Endothelial cell (in vitro differentiated cells): ENCODE measurements at places on chromosomes 11 and 22.

DNA sequence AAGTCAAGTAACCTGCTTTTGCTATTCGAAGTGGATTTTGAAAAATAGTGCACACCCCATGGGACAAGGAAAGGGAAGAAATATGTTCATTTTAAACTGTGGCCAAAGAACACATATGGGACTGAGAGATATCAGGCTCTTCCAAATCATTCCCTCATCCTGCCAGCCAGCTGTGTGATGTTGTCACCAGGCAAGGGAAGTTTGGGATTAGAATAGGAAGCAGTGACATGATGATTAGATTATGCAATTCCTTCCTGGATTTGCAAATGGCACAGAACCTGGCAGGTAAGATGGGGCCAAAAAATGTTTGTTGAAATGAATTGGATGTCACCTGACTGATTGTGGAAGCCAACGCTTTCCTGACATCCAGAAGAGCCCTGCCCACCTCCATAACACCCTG, 4.9 kb upstream of the SCN3B start:
- DNase-seq = no peak

GRCh38 chr11:10503777-10504480, 37.1 kb downstream of the RNF141 start:
- DNase-seq = no peak

GRCh38 chr11:16737818-16738192, 642 bp upstream of the C11orf58 start:
- no peak for DNase-seq

- no peak for DNase-seq
Measured at GRCh38 chr11:65844231-65844872, 10.6 kb downstream of the SNX32 start.

- no peak for DNase-seq
Measured at GRCh38 chr11:14418801-14419417, 59.9 kb upstream of the RRAS2 start.

GRCh38 chr11:47377571-47378009, 757 bp downstream of the SPI1 start:
- DNase-seq = no peak

DNA sequence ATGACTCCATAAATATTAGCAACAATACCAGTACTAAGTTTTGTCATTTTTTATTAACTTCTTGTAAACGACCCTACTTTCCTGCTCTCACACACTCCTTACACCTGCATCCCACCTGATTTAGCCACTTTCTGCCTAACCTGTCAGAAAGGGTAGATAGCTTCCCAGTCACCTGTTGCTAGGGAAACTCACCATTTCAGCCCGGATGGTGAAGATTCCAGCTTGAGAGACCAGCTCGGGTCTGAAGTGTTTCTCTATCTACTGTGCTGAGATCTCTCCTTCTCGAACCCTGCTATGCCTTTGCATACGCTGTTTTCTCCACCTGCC, at the start of gene PARVG:
Gene PARVG (plus strand): TSS at position 220 of the 327 bp plus-strand sequence. CDS start 2,405 bp downstream, outside the sequence.
- DNase-seq = no peak

DNA sequence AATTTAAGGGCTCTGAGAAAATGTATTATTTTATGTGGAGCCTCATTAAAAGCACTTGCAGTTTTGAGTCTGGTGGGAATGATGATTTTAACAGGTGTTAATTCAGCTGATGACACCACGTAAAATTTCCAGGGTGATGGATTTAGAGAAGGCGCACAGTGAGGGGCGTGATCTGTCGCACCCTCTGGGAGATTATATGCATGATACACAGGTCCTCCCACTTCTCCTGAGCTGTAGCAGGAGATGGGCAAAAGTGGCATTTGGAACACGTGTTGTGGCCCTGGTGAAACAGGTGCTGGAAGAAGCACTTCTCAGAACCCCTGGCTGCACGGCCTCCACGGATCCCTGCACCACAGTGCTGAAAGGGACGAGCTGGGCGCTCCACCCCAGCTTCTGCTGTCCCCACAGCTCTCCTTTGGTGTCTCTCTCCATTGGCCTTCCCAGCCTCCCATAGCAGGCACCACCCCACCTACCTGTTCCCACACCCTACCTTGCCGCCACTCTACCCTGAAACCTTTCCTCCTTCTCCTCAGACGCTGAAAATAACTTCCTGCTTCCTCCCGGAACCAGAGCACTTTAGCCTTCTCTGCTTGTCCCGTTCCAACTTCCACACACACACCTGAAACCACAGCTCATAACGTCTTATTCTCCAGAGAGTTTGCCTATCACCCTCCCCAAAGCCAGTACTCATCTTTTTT, 6.9 kb upstream of the SORL1 start:
- DNase-seq = no peak

DNA sequence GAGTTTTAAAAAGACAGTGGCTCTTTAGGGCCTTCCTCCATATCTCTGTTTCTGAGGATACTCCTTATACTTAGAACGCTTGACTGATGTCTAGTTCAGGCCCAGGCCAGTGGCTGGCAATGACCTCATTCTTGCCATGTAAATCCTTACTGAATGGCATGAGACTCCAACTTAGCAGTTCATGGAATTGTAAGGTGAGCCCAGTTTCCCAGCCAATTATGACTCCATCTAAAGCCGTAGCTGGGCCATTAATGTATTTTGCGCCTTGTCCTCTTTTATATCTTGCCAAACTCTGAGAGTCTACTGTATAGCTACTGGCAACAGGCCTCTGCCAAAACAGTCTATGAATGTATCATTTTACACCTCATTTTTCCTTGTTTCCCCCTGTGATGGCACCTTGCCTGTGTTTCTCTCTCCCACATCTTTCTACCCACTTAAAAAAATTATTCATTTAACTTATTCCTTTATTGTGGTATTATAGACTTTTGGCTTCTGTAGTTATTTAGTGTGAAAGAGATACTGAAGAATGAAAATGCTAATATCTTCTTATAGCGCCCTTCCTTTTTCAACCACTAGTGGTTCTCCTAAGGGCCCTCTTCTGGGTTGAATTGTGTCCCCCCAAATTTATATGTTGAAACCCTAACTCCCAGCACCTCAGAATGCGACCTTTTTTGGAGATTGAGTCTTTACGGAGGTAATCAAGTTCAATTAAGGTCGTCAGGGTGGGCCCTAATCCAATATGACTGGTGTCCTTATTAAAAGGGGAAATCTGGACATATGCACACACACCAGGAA, 67.4 kb downstream of the ZNRF3 start:
- DNase-seq = no peak

GRCh38 chr11:30116512-30116911, 99.7 kb upstream of the KCNA4 start:
- no peak for DNase-seq

GRCh38 chr22:20868025-20868962, 9.5 kb downstream of the SNAP29 start:
- DNase-seq = no peak

- DNase-seq = no peak
Measured at GRCh38 chr22:33746501-33746928, 173.8 kb downstream of the LARGE1 start.

GRCh38 chr11:113732092-113732491, 26.0 kb upstream of the TMPRSS5 start:
- DNase-seq = no peak

GRCh38 chr11:87391496-87391895, 353.8 kb downstream of the TMEM135 start:
- no peak for DNase-seq
